Pancreas (tissue), 10 donors: ENCODE measurements at places on chromosomes 3 and 15.

GRCh38 chr15:90870354-90871138 lies 2.2 kb downstream of the FURIN start:
- no peak for DNase-seq

DNA sequence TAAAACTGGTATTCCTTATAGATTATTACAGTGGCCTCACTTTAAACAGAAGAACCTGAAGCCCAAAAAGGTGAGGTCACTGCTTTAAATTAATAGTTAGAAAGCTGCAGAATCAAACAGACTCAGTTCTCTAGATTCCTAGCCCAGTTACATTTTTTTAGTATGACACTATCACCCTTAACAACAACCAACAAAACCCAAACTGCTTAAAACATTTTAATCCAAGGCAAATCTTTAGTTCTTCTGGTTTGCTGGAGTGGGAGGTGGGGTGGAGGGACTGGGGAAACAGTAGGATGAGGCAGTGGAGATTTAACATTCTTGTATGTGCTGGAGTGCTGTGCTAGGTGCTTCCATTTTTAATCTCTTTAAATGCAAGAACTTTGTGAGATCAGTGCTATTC lies 631.6 kb upstream of the KCNMB2 start:
- no peak for DNase-seq

DNA sequence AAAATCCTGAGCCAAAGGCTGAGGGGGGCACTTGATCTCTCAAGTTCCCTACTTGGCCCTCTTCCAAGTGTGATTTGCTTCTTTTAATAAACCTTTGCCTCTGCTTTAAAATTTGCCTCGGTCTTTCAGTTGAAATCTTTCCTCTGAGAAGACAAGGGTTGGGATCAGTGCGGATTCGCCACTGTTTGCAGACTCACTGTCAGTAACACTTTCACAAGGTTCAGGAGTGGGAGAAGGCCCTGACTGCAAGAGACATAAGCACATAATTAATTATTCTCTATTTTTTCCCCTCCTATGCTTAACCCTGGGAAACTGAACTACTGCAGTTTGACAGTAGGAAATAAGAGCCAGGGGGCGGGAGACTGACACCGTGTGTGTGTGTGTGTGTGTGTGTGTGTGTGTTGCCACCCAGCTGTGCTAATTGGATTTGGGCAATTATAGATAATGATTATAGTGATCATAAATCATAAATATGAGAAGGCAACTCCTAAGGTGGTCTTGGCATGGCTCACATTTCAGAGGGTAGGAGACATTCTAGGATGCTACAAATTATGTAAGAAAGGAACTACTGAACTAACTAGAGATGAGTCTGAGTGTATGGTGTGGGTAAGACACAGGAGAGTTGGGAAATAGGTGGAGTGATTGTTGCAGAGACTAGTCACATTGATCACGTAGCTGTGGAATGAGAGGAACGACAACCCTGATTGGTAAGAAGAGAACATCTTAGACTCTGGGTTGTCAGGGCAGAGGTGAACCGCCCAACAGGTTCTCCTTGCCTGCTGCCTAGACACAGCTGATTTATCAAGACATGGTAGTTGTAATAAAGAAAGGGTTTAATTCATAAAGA lies 5.5 kb upstream of the ZNF662 start:
- no peak for DNase-seq

- no peak for DNase-seq
Measured at GRCh38 chr3:87332789-87333188, 56.4 kb upstream of the POU1F1 start.

DNA sequence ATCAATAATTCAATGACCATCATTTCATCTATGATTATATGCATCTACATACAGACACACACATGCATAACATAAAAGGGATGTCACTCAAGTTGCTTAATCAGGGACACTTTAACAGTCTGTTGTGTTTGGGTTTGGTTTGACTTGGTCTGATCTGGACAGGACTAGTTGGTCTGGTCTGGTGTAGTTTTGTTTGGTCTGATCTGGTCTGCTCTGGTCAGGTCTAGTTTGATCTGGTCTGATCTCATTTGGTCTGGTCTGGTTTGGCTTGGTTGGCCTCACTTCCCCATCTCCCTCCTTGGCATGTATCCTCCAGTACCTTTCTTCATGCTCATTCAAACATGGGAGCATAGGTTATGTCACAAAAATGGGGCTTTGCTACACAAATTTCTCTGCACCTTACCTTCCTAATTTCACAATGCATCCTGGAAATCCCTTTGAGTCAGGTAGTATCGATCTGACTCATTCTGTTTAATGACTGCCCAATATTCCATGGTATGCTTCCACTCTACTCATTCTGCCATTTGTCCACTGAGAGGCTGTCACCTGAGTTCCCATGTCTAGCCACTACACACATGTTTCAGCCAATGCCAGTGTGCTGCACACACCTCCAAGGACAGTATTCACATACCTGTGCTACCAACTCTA lies 73.0 kb upstream of the TPM1 start:
- no peak for DNase-seq

GRCh38 chr3:127022849-127023248 lies 39.9 kb downstream of the PLXNA1 start:
- no peak for DNase-seq

DNA sequence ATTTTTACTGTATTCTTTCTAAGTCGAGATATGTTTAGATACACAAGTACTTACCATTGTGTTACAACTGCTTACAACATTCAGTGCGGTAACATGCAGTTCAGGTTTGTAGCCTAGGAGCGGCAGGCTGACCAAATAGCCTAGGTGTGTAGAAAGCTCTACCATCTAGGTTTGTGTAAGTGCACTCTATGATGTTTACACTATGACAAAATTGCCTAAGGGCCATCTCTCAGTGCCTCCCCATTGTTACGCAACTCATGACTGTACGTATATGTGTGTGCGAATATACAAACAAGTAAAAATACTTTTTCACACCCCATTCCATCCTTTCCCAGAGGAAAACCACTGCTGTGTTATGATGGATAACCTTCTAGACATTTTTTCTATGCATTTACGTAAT lies 44.3 kb downstream of the PXYLP1 start:
- no peak for DNase-seq

GRCh38 chr3:103308921-103309320 lies 874.1 kb downstream of the ZPLD1 start:
- no peak for DNase-seq

DNA sequence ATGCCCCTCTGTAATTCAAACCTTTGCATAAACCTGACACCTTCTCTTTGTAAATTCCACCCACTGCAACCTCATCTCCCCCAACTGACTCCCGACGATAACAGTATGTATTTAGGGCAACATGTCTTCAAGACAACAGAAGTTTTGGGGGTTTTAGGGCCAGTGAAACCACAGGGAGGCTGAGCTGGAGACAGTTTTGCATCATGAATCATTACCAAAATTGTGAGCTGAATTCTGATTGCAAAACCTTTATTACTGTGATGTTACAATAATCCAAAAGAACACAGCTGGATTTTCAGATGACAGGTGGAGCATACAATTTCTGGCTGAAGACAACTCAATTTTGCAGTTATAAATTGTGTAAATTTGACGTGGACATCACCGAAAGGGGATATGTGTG lies 281.3 kb upstream of the TTC14 start:
- no peak for DNase-seq

GRCh38 chr15:87145696-87146095 lies 1066.0 kb downstream of the AGBL1 start:
- no peak for DNase-seq

DNA sequence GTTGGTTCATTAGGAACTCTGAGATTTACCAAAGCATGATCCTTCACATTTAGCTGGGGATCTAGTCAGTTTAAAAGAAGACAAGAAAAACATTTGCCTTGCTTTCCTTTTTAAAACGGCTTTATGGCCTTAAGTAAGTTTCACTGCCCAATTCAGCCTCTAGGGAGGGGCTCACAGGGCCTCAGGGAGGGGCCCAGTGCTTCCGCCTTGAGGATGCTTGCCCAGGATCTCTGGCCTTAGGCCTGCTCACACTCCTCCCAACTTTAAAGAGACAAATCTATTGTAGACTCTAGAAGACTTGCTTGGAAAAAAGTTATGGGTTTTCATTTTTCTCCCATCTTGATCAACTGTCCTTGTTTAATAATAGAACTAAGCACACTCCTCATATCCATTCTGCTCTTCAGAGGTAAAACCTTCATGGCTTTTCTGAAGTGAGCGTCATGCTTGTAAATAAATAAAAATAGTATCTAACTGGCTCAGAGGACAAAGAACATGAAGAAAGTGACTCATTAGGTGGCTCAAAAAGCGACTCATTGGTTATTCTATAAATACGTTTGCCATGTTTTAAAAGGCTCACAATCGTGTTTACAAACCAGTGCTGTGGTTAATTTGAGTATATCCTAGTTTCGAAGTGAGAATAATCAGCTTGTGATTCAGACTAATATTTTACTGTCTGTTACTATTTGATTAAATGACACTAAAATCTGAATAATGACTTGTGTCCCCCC lies 13.7 kb downstream of the PDHB start:
- no peak for DNase-seq

DNA sequence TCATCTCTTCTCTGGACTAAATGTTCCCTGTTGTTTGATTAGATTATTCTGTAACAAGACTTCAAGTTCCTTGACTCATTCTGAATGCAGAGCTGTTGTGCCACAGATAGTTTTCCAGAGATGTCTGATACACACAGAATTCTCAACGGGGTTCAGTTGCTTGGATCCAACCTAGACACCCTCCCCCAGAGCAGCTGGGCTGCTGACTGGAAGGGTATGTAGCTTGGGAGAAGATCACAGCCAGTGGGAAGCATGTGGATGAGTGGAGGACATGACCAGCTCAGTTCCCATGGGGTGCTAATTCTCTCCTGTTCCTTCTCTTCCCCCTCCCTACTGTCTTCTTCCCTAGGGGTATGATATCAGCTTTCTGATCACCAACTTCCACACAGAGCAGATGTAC lies 6.6 kb upstream of the TTLL3 start:
- no peak for DNase-seq

DNA sequence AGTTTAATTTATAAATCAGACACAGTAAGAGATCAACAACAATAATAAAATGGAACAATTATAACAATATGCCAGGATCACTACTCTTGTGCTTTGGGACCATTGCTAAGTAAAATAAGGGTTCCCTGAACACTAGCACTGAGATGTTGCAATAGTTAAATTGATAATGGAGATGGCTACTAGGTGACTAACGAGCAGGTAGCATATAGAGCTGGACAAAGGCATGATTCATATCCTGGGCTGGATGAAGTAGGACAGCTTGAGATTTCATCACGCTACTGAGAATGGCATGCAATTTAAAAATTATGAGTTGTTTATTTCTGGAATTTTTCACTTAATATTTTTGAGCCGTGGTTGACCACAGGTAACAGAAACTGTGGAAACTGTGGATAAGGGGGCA lies 20.7 kb upstream of the MYZAP start:
- no peak for DNase-seq

DNA sequence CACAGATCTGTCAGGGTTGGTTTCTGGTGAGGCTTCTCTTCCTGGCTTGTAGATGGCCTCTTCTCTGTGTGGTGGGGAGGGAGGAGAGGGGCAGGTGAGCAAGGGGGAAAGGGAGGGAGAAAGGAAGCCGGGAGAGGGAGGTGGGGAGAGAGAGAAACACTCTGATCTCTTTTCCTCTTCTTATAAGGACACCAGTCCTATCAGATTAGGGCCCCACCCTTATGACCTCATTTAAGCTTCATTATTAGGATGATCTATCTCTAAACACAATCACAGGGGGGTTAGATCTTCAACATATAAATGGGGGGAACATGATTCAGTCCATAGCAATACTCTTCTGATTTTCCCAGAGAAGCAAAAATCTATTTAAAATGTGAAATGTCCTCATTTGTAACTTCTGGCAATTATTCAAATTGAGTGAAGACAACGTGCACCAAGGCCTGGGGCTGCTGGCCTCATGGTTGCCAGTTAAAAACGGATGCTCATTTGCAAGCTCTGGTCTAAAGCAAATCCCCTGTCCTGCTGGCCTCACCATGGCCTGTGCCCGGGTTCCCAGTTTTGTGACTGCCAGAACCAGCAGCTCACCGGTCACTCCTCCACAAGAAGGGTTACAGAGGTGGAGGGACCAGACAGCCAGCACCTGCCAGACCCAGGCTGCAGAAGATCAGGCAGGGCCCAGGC lies 8.3 kb downstream of the POMGNT2 start:
- DNase-seq, result no peak

DNA sequence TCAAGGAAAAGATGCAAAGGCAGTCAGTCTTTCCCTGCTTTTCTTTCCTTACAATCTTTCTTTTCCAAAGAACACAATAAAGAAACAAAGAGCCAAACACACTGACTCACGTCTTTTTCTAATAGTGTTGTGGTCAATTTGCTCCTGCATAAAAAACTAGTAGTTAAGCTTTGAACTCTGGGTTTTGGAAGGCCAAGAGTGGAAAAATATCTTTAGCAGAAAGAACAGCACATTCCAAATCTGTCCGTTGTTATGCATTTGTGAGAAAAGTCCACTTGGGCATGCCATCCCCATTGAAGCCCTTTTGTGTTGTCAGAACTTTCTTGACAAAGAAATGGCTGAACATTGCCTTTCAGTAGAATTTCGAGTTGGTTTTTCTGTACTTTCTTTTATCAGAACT lies 18.2 kb downstream of the COL8A1 start:
- DNase-seq, result no peak
